Astrocyte (in vitro differentiated cells and primary cell): ENCODE measurements at places on chromosomes 12 and 14. TPM values are rescaled to one million over a fixed set of nuclear protein-coding genes. Genes with fewer than 3 reads are reported as not detected.

POTEG gene
- not detected in 2 replicates for total RNA-seq

DNA sequence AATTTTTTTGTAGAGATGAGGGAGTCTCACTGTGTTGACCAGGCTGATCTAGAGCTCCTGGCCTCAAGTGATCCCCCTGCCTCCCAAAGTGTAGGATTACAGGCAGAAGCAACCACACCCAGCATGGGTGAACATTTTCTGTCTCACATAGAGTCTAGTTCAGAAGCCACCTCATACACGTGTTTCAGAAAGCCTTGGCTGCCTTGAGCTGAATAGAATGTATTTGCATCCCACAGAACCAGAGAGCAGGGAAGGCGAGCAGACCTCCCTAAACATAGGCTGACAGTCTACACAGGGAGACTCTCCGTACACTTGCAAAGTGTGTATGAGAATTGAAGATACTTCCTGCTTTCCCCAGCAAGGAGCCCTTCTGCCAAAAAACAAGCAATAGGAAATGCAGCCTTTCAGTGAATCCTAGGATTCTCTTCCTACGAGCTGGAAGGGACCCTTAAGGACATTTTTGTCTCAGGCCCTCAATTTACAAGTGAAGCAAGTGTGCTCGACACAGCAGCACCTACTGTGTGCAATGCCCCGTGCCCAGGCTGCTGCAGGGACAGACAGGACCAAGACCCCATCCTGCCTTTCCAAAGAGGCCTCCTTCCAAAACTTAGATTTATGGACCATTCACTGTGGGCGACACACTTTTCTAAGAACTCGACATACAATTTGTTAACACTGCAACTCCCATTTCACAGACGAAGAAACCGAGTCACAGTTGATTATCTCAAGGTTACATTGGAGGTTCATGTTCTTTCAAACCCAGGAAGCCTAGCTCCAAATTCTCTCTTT lies 11.2 kb downstream of the NUAK1 start:
- no peaks in the 10 kb centered on the region for H3K36me3 ChIP-seq
- H3K4me1 ChIP-seq: peaks cover 23% of the 10 kb centered on the region
- no peak for DNase-seq
- H3K4me3 ChIP-seq: no peak overlapping the region
- no peaks in the 10 kb centered on the region for H3K27me3 ChIP-seq

DNA sequence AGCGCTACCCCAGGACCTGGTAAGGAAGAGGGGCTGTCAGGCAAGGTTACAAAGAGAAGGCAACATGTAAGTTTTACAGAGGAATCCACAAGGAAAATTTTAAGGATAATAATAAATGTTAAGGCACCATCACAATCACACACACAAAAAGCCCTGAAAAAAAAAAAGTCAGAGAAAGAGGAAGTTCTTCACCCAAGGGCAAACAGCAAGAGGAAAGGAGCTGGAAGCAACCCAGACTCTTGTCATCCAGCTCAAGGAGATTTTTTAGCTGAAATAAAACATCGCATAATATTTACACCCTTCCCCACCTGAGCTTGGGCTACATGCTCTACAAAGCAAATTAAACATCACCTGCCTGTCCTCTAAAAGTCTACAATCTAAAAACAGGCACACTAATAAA lies 9.5 kb downstream of the SPTB start:
- DNase-seq: no peak
- H3K4me3 ChIP-seq: no peak overlapping the region
- H3K27ac ChIP-seq: no peak overlapping the region

DNA sequence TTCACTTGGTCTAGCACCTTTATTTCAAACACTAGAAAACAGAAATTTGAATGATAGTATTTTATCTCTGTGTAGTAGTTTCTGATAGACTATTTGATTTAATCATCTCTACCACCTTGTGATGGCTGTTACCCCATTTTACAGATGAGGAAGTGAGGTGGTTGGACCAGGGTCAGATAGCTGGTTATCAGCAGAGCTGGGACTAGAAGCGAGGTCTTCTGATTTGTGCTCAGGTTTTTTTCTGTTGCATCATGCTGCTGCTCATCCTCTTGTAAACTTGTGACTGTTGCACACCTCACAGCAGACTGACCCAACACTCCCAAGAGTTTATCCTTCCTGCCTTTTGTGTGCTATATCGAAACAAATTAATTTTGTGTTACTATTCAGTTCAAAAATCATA lies 10.1 kb upstream of the MANSC4 start:
- H3K27me3 ChIP-seq: no peaks in the 10 kb centered on the region
- DNase-seq: no peak
- peaks cover 8% of the 10 kb centered on the region for H3K4me1 ChIP-seq
- no peak overlapping the region for H3K4me3 ChIP-seq

ABCC9 gene
- total RNA-seq: 0.36 and 0.41 TPM in 2 replicates
